ENCODE measurements at places on chromosomes 11 and 22. TPM values are rescaled to one million over a fixed set of nuclear protein-coding genes. Genes with fewer than 3 reads are reported as not detected.

LMNTD2 gene
- 5.1 TPM for total RNA-seq

DNA sequence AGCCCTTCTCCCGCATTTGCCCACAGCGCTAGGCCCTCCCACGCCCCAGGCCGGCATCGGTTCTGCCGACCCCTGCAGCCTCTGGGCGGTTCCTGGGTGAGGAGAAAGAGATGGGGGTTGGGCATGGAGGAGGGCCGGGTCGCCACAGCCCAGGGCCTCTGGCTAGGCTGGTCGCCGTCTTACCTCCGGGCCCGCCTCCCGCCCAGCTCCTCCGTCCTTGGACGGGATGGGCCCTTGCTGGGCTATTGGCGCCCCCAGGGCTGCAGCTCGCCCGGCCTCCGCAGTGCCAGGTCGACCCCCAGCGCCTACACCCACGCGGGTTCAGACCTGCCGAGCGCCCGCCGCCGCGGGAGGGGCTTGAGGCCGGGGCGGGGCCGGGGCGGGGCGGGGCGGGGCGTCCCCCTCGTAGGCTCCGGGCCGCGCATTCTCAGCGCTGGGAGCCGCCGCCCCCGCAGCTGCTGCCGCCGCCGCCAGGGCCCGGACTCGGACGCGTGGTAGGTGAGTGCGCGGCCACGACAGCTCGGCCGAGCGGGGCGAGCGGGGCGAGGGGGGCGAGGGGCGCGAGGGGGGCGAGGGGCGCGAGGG lies at the start of gene CD151:
CD151 (plus strand) TSS at position 424 of the 585 bp plus-strand sequence. CDS start 3,118 bp downstream, outside the sequence.
- no peak for DNase-seq

CABP7 gene
- total RNA-seq, result not detected

SLC6A5 gene
- total RNA-seq, result not detected

TRAPPC4 gene
- 123 TPM for total RNA-seq

HTR3B gene
- total RNA-seq, result not detected

DNA sequence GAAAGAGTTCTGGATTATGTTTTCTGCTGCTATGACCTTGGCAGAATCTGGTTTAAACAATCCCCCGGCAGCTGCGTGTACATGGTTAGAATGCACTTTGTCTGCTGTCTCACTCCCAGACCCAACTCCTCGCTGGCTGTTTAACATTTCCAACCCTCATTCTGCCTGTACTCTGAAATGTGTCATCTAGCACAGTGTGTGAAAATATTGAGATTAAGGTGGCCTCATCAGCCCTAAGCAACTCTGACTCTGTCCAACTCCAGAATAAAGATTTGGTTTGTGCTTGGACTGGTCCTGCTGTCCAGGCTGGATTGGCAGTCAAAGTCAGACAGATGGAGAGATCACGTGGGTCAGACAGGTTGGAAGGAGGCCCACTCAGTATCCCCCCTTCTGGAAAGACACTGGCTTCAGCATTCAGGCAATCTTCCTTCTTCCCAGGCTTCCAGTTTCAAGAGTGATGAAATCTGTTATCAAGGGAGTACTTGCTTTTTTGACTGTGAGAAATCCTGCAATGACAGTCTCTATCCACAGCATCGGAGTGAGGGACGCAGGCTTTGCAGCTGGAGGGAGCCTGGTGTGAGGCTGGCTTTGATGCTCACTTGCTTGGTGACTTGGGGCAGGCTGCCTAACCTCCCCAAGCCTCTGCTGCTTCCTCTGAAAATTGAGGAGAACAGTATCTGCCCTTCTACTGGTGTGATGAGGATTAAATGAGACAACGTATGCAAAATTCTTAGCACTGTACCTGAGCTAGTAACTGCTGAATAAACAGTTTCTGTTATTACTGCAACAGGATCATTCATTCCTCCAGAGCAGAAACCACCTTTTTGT lies 29.8 kb downstream of the ABTB2 start:
- no peak for DNase-seq

DNA sequence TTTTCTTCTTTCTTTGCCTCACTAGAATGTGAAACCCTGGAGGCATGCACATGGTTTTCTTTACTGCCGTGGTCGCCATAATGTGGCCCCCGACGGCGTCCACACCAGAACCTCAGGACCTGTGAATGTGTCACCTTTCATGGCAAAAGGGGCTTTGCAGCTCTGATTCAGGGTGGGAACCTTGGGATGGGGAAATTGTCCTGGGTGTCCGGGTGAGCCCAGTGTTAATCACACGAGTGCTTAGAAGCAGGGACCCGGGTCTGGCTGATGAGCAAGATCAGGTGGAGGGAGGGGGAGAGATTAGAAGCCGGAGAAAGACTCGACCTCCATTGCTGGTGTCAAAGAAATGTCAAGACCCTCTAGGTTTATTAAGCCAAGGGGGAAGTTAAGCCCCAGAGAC lies 74.7 kb upstream of the SHISAL1 start:
- DNase-seq, result no peak

POU2AF1 gene
- total RNA-seq, result 11.0 TPM

RAG2 gene
- not detected for total RNA-seq

DNA sequence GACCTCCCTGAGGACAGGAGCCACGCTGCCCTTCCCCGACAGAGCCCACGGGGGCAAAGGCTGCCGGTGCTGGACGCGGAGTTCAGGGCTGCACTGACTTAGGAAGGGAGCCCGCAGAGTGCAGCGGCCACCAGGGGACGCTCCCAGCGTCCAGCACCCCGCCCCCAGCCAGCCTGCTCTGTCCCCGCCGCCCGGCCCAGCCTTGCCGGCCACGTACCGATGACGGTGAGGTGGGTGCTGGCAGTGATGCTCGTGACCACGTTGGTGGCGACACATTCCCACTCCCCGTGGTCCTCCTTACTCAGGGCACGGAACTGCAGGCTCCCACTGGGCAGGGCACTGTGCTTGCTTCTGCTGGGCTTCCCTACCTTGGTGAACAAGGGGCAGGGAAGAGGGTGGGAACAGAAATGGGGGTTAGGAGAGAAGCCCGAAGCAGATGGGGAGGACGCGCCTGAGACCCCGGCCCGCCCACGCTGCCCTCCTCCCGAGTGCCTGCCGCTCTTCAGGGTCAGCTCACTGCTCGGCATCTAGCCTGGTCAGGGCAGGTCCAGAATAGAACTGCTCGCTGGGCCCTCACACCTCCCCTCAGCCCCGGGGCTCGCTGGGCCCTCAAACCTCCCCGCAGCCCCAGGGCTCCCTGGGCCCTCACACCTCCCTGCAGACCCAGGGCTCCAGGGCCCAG lies 25.9 kb downstream of the IGSF9B start:
- no peak for DNase-seq

CHKA gene
- 9.5 TPM for total RNA-seq

GRCh38 chr11:33390944-33391892 lies 134.0 kb downstream of the HIPK3 start:
- DNase-seq, result no peak

DNA sequence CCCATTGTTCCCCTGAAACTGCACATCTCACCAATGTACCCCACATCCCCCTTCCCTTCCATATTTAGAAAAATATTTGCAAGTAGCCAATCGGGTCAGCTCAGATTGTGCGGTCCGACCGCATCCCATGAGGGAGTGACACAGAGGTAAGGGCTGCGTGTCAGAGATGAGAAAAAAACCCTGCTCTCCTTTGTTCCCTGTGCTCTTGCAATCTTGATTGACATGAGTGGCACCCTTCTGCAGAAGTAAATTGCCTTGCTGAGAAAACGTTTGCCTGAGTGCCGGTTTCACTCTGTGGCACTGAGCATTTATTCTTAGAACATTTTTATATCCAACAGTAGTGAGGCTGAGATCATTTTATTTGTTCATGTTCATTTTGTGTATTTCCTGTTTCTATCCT lies 81.6 kb upstream of the CCDC90B start:
- no peak for DNase-seq

MRGPRX3 gene
- total RNA-seq, result not detected

OR5AS1 gene
- not detected for total RNA-seq

TNKS1BP1 gene
- 5.6 TPM for total RNA-seq

DNA sequence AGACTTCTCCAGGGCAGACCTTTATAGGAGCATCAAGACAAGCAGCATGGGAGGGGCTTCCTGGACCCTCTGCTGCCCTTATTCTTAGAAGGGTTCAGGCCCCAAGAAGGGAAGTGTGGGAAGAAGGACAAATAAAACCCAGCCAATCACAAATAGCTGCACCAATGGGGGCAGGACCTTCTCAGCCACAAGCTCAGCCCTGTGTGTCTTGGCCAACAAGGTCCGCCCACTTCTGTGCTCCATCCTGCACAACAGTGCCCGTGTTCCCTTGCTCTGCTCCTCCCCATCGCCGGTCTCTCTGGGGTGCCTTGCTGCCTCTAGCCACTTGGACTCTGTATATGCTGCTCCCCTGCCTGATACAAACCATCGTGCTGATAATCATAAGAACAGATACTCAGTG lies 86.1 kb downstream of the NAT10 start:
- no peak for DNase-seq

GRCh38 chr22:21026783-21027692 lies 5.3 kb downstream of the SLC7A4 start:
- no peak for DNase-seq

DNA sequence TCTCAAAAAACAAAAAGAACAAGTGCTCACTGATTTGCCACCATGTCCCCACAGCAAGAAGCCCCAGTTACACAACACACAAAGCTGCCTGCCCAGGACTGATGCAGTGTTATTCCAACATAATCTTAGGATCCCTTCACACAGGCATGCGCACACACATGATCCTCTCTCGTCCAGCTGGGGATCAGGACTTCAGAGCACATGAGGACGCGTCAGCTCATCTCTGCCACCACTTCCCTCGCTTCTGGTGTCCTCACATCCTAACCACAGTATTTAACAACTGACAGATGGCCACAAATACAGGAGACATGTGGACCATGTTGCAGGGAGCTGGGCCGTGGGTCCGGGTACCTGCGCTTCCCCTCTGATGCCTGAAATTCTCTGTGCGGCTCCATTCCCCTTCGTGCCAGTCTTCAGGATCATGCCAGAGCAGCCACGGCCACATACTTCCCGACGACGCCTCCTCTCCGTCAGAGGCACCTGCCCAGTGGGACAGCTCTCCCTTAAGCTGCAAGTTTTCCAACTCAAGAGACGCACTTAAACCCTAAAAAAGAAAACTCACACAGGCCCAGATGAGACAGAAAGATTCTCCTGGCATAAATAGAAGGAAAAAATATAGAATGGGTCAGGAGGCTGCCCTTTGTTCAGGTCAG lies 68.3 kb downstream of the PACSIN2 start:
- no peak for DNase-seq
